ENCODE measurements at places on chromosomes 4 and X.

DNA sequence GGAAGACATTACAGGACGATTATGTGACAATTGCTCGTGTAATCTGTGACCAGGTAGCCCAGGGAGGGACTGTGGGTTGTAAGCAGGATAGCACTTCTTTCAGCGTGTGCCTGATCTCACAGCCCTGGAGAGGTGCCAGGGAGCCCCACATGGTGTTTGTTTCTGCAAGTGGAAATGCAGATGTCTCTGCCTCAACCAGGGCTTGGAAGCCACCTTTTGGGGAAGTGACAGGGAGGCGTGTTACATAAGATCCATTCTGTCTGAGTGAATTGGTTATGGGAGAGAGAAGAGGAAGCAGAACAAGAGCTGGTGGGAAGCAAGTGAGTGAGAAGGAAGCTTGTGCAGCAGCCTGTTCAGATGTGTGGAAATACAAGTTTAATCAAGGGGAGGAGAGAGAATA, 104.5 kb upstream of the GATB start:
- DNase-seq = peak; percentile 28

DNA sequence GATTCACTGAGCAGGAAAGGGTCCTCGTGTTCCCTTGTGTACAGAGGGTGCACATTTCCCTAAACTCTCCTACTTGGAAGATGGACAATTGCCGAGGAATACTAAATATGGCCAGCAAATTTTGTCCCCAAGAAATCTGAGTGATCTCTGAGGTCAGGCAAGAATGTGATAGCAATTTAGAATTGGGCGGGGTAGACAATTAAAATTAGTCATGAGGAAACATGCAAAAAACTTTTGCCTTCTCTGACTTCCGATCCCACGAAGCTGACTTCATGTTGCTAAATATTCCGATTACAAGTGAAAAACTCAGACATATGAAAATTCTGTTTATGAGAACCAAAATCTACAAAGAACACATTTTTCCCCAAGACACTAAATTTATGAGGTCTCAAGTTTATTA, 453.9 kb upstream of the ZFP42 start:
- DNase-seq = no peak

- no peak for DNase-seq
These were observed 2.4 kb upstream of the BCOR start for GRCh38 chrX:40100141-40100536.

DNA sequence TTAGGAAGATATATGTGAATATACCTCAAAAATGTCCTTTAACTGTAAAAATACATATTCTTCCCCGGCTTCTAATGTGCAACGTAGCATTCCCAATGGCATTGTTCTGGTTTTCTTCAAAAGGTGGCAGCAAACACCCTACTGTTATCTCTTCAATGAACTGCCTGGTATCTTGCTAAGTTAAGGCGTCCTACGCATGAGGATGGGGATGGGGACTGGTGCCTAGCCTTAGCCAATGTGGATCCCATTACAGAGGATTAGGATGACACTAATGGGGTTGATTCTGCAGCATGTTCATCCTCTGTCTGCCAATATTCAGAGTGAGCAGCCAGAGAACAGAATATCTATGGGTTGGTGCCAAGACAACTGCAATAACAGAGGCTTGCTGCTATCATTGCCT, 334.9 kb upstream of the ADGRL3 start:
- DNase-seq = no peak

GRCh38 chr4:95672811-95673210, 124.0 kb upstream of the UNC5C start:
- DNase-seq = no peak

GRCh38 chr4:54333657-54334056, 104.6 kb downstream of the PDGFRA start:
- DNase-seq = peak; percentile 62

GRCh38 chrX:134688031-134688823, 30.0 kb upstream of the PLAC1 start:
- DNase-seq = no peak

DNA sequence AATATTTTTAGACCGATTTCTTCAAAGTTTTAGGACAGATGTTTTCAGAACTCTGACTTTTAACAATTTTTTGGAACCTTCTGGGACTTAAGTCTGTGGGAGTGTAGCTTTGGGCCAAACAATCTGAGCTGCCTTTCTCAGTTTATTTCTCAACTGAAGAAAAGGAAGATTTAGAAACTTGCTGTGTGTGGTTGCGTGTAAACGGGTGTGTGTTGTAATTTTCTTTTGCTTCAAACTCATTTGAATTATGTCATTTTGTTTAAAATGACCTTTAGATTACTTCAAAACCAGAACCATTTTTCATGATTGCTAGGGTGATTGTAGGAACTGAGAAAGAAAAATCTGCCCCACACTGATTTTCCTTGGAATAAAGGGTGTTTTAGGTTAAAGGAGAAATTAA, 577.7 kb upstream of the GALNTL6 start:
- no peak for DNase-seq

- DNase-seq = no peak
These were observed 4.3 kb downstream of the MAEA start for GRCh38 chr4:1293991-1294390.

- no peak for DNase-seq
These were observed 5.2 kb downstream of the HSD17B13 start for GRCh38 chr4:87317527-87317926.

GRCh38 chr4:178174756-178175155, 732.5 kb upstream of the AGA start:
- no peak for DNase-seq

GRCh38 chr4:76718831-76719230, 179.1 kb downstream of the SOWAHB start:
- no peak for DNase-seq

GRCh38 chr4:18621186-18621585, 599.6 kb upstream of the LCORL start:
- DNase-seq = no peak

- DNase-seq = no peak
These were observed 2.2 kb upstream of the SFRP2 start for GRCh38 chr4:153790962-153791551.

- DNase-seq = no peak
These were observed 87.9 kb downstream of the IL1RAPL1 start for GRCh38 chrX:28675173-28675572.

DNA sequence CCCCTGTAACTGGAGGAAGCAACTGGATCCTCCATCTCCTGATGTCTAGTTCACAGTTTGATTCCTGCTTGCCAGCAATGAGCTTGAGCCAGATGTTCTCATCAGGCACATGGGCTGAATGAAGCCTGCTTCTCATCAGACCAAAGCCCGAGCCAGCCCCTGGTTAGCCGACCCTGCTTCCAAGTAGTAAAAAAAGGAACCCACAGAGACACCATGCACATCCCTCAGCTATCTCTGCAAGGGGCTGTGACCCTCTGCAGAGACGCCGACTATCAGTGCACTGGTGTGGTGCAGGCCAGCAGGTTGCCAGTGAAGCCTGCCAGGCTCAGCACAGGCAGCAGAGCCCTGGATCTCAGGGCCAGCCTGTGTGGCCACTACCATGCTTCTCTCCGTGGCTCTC, 2.8 kb downstream of the DCTD start:
- no peak for DNase-seq

Measured in nucleus accumbens (tissue), 56 donors.